ENCODE measurements at places on chromosomes 7 and 10.

- no peak for DNase-seq
These were observed 89.5 kb upstream of the ZNF438 start for GRCh38 chr10:31120961-31121685.

DNA sequence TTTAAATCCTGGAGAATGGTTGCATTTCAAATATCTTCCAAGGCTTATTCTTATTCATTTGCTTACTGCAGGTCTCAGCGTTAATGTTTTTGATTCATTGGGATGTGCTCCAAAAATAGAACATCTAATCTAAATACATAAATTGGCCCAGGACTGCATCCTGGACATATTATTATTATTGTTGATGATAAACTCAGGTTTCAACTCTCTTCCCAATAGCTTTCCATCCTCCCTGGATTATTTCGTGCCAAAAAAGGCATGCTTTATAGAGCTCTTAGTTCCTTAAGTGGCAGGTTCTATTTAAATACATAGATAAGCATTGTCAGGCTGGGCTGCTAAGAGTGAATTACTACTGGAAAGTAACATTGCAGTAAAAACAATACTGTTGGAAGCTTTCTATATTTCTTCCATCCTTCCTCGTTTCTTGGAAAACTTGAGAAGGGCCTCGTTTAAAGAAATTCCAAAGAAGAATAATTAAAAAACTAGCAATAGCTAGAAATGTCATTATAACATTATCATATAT, 14.7 kb upstream of the PRKAR2B start:
- no peak for DNase-seq

- DNase-seq: no peak
These were observed 124.1 kb downstream of the PTPN20 start for GRCh38 chr10:47035171-47035818.

DNA sequence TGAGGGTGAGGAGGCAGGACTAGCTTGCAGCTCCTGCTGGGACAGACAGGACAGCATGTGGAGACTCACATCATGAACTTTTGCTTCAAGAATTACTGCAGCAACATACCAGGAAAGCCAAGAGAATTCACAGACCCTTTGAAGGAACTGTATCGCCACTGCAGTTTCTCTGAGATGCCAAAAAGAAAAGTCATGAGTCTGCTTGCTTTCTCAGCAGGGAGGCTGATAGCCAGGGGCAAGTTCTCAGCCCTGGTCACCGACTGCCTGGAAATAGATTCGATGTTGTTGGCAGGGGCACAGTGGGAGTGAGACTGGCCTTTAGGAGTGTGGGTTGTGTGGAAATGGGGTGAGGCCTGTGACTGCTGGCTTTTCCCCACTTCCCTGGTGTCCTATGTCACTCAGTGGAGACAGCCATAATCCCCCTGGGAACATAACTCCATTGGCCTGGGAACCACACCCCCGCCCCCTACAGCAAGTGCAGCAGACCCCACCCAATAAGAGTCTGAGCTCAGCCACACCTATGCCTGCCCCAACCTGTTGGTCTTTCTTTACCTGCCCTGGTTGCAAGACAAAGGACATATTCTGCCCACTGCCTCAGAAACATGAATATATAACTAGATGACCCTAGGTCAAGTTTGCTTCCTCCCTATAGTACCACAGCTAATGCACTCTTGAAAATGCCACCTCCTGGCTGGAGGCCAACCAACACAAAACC, 1.6 kb upstream of the SAMD9 start:
- no peak for DNase-seq

DNA sequence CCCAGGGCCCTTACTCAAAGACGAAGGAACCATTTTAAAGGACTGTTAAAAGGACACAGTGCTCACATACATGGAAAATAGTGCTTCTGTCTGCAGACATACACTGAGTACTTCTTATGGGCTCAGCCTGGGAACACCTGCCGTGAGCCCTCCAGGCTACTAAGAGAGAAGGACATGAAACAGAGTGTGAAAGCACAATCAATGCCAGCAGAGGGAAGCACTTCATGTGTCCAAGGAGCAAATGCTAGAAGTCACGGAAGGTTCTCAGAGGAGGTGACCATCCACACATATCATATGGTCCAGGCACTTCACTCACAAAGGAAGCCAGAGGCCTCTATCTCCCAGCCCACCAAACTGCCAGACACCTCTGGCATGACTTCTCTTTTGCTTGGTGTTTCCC, 15.5 kb downstream of the ELMO1 start:
- DNase-seq: no peak

- DNase-seq: peak; percentile 32
These were observed 64.0 kb downstream of the CSGALNACT2 start for GRCh38 chr10:43202224-43202656.

GRCh38 chr7:36346260-36346831, 43.3 kb upstream of the ANLN start:
- no peak for DNase-seq

DNA sequence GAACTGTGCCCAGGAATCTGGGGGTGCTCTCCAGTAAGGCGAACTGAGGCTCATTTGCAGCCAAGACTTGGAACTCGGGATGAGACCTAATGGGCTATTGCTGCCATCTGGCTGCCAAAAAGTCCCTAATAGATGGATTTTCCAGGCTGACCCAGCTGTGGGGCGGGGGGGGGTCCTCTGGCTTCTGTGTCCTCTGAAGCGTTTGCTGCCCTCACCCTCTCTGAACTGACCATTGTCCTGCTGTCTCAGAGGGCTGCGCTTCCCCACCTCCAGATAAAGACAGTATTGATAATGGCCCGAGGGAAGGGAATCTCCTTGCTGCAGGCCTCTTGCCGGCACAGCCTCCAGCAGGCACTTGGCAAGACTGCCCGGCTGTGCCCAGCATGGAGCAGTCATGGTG, 46.6 kb downstream of the CLEC2L start:
- no peak for DNase-seq

DNA sequence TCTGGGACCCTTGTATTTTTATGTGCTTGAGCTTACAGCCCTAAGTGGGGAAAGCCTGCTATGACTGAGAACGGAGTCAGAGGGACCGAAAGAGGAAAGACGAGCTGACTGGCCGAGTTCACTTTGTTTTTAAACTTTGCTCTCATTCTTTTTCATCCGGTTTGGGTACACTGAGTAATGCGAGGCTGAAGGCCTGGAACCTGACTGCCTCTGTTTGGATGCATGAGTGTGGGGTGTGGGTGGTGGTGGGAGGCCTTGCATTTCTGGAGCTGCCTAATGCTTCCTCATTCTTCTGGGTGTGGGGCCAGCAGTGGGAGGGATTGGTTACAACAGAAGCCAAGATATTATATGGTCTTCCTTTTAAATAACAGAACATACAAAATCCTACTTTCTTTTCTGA, 155.5 kb downstream of the BUB3 start:
- DNase-seq: no peak

GRCh38 chr7:68785036-68785435, 813.2 kb upstream of the AUTS2 start:
- no peak for DNase-seq

- no peak for DNase-seq
These were observed 13.0 kb upstream of the CALU start for GRCh38 chr7:128726059-128726736.

- no peak for DNase-seq
These were observed 67.8 kb downstream of the ABI1 start for GRCh38 chr10:26792758-26793495.

- peak; percentile 40 for DNase-seq
These were observed 345.0 kb downstream of the REEP3 start for GRCh38 chr10:63866075-63866746.

GRCh38 chr10:6072215-6072934, 10.2 kb upstream of the IL2RA start:
- DNase-seq: no peak

DNA sequence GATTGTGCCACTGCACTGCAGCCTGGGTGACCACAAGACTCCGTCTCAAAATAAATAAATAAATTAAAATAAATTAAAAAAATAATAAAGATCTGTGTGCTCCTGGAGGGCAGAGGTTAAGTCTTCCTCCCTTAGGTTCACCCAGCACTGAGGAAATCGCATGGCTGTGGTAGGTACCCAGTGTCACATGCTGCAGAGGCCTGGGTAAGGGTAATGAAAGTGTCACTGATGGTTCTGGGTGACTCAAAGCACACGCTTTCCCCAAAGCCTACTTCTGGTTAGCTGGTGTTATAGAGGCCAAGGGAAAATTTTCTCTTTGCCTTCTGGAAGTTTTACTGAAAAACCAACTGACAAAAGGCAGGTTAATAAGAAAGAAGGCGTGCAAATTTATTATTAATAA, 88.8 kb upstream of the ITGB1 start:
- no peak for DNase-seq

DNA sequence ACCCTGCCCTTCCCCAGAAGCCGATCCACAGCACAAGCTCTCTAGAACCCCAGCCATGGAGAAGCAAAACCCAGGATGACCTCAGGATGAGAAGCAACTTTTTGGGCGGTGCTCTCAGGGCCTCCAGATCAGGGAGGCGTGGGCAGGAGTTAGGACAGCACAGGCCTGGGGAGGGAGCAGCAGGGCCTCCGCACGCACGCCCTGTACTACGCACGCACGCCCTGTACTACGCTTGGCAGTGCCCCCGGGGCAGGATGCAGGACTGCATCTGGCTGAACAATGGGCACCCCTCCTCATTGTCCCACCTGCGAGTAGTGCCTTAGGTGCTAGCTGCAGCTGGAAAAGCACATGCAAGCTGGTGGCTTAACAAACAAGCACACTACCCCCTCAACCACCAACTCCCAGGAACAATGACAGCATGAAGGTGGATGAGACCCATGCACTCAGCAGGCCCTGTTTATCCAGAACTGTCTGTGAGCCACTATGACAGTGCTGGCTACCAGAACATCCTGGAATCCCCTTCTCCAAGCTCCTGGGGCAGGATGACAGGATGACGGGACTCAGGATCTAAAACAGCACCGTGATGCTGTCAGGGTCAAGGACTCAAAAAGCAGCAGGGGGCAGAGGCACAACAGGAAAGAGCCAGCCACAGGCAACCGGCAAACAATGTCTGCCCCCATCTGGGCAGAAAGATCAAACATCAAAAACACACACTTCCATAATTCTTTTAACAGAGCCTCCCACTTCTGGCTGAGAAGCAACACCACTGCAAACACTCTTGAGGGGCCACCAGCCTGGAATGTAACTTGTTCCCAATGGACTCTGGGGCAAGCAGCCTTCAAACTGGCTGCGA, 11.8 kb downstream of the PODXL start:
- DNase-seq: no peak

GRCh38 chr7:24441314-24442027, 131.8 kb upstream of the PALS2 start:
- no peak for DNase-seq

DNA sequence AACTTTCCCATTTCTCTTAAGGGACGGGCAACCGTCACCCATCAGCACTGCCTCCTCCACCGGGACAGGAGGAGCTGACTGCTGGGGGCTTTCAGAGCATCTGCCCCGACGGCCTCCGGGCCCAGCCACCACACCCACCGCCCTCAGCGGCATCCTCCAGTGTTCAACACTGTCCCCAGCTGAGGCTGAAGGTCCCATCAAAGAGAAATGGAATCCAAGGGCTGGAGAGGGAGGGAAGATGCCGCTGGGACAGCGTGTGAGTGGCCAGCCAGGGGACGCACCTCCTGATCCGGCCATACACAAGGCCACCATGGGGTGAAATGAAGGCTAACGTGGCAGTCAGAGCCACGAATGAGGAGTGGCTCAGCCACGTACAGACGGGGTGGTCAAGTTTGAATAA, 153.6 kb upstream of the PPP2R2D start:
- DNase-seq: no peak

- no peak for DNase-seq
These were observed 106.1 kb downstream of the PRKCQ start for GRCh38 chr10:6473901-6474370.

DNA sequence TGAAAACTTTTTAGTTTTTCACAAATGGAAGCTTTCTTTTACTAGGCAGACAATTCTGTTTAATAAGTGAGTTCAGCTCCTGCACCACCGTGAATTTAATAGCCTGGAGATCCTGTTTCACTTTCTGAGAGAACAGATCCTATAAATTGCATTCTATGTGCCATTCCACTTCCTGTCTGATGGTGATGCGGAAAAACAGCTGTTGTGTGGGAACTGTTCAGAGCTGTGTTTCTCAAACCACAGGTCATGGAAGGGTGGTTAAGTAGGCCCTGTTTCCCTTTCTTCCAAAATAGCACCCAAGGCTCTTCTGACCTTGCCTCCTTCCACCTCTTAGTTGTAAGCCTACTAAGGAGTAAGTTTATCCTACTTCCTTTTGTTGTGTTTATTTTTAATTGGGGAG, 97.2 kb upstream of the DKK1 start:
- no peak for DNase-seq

DNA sequence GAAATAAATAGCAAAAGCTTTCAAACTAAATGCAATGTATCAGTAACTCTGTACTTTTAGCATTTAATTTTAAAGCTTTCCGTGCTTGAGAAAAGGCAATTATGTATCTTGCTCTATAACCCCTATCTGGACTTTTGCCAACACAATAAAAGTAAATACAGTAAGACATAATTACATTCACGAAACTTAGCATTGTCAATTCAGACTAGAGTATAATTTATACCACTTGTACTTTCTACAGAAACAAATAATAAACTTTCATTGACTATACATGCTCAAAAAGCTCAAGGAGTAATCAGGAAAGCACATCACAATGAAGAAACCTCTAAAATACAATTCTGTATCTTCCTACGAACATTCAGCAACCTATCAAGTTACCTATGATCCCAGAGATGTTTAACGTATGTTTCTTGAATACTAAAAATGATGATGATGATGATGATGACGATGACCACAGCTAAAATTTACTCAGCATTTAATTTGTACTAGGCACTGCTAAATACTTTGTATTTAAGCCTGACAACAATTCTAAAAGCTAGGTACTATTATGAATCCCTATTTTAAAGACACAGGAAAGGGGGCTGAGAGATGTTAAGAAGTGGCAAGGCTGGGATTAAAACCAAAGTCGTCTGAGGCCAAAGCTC, 44.9 kb downstream of the MINDY3 start:
- DNase-seq: no peak

GRCh38 chr7:137940656-137941518, 61.0 kb downstream of the CREB3L2 start:
- DNase-seq: no peak

DNA sequence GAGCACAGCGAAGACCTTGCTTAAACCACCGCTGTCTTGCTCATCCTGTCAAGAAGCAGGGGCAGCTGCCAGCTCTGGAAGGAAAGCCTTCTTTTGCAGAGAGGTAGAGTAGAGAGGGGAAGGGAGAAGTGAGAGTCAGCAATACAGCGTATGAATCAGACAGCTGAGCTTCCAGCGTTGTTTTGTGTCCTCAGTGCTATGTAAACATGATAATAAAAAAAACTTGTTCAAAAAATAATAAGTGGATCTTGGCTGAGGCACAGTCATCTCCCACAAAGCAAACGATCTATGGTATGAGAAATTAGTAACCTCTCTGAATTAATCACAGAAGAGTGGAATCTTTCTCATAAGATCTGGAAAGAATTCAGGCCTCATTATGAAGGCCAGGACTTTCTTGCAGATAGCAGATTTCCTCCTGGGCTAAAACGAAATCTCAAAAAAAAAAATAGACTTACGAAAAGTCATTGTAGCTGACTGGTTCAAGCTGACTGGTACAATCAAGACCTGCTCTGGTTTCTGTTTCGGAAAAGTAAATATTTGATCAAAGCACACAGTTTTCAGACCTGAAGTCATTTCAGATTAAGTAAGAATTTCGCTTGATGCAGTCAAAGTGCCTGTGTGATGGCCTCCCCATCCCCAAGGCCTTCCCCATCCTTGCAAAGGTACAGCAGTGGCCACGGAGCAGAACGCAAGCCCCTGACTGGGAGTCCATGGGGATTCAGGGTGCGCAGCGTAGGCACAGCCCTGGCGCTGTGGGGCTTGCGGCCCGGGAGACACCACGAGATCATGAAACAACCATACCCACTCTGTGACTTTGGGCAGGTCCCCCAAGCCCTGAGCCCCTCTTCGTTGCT, 29.4 kb downstream of the CHST15 start:
- DNase-seq: no peak

GRCh38 chr10:61933859-61934555, 32.5 kb downstream of the ARID5B start:
- DNase-seq: no peak

All from NCI-H774 (cell line).